Myocyte (in vitro differentiated cells): ENCODE measurements at places on chromosomes 6 and 20. TPM values are rescaled to one million over a fixed set of nuclear protein-coding genes. Genes with fewer than 3 reads are reported as not detected.

DNA sequence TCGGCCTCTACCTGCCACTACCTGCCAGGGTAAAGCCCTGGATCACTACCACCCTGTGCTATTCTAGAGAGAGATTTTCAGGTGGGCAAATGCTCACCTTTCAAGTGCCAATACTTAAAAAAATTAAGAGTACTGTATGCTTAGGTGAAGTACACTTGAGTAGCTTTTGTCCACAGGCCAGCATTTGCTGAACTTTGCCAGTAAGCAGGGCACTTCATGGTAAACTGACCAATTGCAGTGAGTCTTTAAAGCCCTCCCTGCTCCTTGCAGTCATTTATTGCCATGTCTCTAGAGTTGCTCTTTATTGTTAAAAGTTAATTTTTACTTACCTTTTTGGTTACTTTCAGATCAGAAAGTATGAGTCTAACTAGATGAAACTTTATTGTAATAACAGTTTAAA lies 58.5 kb downstream of the PLAGL1 start:
- DNase-seq: no peak

- DNase-seq: no peak
Observed at GRCh38 chr20:62422636-62423325, 4.6 kb downstream of the RBBP8NL start.

DNA sequence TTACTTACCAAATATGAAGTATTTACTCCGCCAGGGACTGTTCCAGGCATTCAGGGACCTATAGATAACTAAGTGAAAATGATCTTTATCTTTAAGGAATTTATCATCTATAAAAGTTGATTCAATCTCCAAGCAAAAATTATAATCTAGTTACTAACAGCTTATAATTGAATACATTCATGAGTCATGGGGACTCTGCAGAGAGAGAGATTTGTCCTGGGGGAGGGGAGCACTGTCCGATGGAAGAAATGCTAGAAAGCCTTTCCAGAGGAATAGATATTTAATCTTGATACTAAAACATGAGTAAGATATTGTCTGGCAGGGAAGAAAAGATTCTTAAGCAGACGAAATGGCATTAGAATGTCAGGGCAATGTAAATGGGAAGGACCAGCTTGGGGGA lies 139.3 kb downstream of the CD164 start:
- DNase-seq: no peak

DNA sequence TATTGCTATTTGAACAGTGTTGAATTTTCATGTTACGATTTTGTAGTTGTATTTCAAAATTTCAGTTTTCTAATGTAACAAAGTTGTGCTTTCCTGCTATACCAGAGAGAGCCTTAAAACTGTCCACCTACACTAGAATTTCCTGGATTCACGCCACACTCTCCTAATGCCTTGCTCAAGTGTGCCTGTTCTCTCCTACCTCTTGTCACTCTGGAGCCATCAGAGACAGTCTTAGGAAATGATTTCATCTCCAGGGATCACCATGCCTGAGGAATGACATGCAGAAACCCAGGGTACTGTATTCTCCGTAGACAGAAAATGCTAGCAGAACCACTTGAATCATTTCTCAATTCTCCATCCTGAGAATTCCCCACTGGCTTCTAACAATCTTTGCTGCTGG lies 667.6 kb downstream of the KIF16B start:
- DNase-seq: no peak

- no peak for DNase-seq
Observed at GRCh38 chr20:8132484-8133309, 631 bp downstream of the PLCB1 start.

GRCh38 chr20:8156235-8157079 lies 24.4 kb downstream of the PLCB1 start:
- no peak for DNase-seq

MUCL3 gene
- not detected in 2 replicates for total RNA-seq

OPRM1 gene
- total RNA-seq: not detected in 2 replicates
